ENCODE measurements at places on chromosomes 1 and 21.

- no peak for DNase-seq
Observed at GRCh38 chr1:235291599-235292091, 36.3 kb downstream of the ARID4B start.

DNA sequence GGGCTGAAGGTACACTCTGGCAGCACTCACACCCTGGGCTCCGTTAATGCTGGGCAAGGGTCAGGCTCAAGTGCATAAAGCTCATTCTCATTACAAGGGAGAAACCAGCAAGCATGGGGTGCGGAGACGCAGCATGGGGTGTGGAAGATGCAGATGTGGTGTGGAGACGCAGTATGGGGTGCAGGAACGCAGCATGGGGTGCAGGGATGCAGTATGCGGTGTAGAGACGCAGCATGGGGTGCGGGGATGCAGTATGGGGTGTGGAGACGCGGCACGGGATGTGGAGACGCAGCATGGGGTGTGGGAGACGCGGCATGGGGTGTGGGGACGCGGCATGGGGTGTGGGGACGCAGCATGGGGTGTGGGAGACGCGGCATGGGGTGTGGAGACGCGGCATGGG is 390.7 kb downstream of the NPHP4 start:
- no peak for DNase-seq

DNA sequence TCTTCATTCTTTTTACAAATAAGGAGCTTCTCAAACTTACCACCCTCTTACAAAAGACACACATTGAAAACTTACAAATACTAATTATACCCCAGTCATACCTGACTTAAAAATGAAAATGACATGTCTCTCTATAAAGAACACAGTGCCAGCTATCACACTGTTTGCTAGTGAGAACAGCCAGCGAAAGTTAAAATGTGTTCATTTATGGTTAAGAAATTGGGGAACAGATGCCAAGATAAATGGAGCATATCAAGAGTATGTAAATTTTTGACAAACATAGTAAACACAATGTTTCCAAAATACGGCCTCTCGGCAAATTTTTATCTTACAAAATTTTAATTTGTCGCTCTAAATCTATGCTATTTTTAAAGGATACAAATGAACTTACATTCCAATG is 1422.9 kb downstream of the KCNT2 start:
- DNase-seq = no peak

GRCh38 chr1:209714338-209714737 is 9.7 kb downstream of the HSD11B1 start:
- DNase-seq = no peak

DNA sequence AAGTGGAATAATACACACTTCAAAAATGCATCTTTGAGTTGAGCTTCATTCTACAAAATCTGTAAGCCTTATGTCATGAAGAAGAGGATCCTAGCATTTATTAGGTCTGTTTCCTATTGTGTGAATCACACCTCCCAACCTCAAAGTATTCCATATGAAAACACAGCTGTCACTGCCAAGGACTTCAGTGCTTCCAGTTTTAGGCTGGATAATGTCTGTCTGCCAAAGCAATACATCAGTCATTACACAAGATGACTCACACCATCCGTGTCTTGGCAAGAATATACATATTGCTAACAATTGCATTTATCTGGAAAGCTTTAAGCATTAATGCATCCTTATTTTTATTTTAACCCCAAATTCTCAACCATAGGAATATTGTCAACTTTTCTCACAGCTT is 125.7 kb upstream of the TMPRSS15 start:
- no peak for DNase-seq

GRCh38 chr21:34796518-34797200 is 127.9 kb downstream of the CLIC6 start:
- DNase-seq = no peak

- no peak for DNase-seq
Observed at GRCh38 chr21:39319251-39319756, 5.9 kb upstream of the BRWD1 start.

DNA sequence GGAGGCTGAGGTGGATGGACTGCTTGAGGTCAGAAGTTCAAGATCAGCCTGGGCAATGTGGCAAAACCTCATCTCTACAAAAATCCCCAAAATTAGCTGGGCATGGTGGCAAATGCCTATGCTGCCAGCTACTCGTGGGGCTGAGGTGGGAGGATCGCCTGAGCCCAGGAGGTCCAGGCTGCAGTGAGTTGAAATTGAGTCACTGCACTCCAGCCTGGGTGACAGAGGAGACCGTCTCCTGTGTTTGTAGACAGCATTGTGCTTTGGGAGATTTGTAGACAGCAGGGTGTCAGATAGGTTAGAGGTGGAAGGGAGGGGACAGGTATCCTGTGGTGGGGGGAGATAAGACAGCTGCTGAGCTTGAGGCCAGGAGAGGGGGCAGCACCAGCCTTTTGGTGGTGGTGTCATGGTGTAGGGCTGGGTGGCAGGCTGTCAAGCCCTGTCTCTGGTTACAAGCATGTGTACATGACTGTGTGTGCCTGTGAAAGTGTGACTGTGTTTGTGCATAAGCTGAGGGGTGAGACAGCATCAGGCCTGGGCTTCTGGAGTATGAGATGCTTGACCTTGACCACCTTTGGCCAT is 15.2 kb downstream of the PPFIA4 start:
- DNase-seq = no peak

DNA sequence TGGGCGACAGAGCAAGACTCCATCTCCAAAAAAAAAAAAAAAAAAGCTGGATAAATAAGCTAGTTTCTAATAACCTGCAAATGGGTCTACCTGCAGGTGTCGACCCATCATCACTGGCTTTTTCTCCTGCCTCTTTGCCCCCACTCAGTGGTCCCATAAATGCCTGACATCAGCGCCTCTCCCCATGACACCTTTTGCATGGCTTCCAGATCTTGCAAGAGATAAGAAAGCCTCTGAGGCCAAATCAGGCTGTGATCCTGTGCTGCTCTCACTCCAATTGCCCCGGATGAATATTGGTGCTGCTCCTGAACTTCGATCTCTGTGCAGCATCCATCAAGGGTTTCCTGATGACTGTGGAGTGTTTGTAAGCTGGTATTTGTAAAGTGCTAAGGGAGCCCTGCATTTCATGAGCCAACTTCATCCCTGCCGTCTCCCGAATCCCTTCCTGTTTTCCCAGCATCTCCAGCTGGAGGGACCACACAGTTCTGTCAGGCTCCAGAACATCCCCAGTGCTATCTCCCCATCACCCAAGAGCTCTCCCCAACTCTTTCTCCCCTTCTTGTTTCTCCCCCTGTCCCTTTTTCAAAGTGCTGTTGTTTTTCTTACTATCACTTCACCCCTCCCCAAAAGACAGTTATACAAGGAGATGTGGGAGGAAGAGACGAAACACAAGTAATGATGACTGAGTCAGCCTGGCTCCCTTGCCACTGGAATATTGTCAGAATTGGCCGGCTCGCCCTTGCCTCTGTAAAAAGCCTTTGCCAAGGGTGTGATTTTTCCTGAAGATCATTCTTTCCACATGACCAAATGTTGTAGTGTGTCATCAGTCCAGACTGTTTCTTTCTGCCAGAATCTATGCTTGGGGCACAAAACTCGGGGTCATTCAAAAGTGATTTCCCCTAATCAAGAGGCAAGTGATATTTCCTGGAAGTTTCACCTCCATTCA is 2.8 kb upstream of the EFHD2 start:
- no peak for DNase-seq

DNA sequence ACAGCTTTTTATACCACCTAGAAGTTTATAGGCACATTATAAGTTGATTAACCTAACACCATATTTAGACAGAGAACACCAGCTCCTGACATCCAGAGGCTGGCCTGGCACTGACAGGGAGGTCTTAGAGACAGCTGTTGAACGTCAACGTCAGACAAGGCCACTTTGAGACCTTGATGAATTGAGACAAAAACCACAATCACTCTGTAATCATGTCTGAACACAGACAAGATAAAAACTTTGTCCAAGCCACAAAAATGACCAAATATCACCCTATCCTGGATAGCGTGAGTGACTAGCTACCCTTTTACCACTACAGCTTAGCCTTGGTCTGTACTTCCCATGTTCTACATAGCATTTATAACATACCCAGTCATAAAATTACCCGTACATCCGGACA is 403.6 kb upstream of the CHRM3 start:
- no peak for DNase-seq

GRCh38 chr1:40951943-40952743 is 27.4 kb upstream of the CTPS1 start:
- DNase-seq = peak; percentile 40

All from stimulated activated CD8-positive, alpha-beta memory T cell treated with anti-CD3 and anti-CD28 coated beads, Interleukin-4, amount 100 ng/mL, for 1 hour (primary cell).